ENCODE measurements at places on chromosomes 4 and X.

DNA sequence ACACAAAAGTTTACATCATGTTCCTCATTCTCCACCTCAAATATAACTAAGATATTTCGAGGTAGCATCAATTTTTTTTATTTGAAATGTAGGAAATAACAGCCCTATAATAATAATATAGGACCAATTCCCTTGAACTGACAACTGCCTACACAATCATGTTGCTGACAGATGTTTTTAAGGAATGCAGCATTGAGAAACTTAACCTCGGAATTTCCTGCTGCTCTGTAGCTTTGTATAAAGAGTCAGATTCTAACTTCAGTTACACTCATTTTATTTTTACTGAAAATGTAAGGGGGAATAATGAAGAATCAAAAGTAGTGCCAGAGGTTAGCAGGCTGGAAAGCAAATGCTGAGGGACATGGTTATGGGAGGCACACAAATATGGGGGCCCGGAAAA, 235.8 kb downstream of the RBMX2 start:
- no peak for DNase-seq

DNA sequence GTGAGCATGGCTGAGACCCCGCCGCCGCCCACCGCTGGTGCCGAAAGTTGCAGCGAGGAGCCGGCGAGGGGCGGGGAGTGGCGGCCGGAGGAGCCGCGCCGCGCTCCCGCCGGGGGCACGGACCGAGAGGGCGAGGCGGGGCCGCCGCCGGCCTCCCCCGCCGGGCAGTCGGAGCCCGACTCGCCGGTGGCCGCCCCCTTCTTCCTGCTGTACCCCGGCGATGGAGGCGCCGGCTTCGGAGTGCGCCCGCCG, 16.5 kb downstream of the UTP3 start:
- no peak for DNase-seq

GRCh38 chr4:76923619-76924357, 25.8 kb upstream of the SEPTIN11 start:
- no peak for DNase-seq

DNA sequence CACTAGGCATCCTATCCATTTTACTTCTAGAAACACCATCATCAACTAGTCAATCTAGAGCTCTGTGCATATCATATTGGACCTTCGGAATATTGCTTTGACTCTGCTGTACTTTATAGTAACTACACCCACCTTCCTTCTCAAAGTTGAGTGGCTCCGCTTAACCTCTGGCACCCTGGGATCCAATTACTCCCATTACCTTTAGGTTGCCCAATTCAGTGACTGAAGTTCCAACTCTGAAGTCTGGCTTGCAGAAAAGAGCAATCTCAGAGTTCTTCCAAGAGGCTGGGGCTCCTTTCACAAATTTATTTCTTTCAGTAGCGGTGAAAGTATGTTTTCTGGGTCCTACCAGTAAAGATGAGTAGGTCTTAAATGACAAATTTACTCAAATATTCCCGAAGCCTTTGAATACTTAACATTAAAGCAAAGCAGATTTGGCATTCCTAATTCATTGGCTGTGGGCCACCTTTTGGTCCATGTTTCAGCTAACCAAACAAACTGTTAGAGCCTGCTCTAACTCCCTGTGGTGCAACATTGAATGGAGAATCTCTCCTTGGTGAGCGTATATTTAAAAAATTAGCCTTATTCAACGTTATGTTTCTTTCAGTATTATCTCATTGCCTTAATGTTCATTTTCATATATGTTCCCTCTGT, 1215.8 kb downstream of the RAPGEF2 start:
- DNase-seq = no peak

DNA sequence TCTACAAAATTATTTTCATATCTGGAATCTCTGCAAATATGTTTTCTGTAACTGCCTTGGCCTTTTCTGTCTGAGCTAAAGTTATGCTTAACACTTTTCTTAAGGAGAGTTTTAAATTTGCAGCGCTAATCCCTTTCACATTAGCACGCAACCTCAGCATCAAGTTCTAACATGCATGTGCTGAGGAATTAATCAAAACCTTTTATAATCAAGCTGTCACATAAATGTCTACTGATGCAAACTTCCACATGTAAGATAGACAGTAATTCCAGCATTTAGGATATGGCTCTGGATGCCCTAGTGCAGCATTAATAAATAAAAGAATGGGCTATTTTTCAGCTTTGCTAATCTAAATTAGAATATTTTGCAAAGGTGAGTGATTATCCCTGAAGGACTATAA, 17.5 kb upstream of the NEIL3 start:
- DNase-seq = no peak

DNA sequence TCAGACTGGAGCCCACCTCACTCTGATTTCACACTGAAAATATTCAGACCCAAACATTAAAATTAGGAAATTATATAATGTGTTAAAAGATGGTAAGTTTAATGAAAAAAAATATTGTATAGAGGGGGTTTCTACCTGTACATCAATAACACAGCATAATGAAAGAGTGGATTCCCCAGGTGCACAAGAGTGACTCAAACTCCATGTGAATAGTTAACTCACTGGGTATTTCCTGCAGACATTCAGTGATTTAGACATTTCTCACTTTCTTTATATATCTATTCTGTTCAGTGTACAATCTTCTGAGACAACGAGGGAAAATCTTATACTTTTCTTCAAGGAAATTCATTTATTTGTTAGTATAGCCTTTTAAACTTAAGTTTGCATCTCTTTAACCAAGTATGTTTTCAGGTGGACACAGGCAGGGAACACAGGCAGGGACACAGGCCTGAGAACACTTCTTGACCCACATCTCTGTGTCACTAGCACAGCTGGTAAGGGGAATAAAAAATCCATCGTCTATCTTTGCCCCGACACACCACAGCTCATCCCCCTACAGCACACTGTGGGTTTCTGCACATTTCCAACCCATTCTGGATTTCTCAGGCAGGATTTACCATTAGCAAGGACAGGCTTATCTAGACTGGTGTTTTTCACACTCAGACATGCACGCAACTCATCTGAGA, 525.5 kb upstream of the BOD1L1 start:
- no peak for DNase-seq
